Smooth muscle cell of trachea (primary cell): ENCODE measurements at places on chromosomes 3 and 15. TPM values are rescaled to one million over a fixed set of nuclear protein-coding genes. Genes with fewer than 3 reads are reported as not detected.

Gene CNTN6
- under 0.01 TPM in 1 of 2 replicates, not detected in the other for total RNA-seq

Gene RPL14
- 292 and 396 TPM in 2 replicates for total RNA-seq

Gene CLEC3B
- 12.1 and 32.3 TPM in 2 replicates for total RNA-seq

Gene ZIC1
- total RNA-seq: not detected in 2 replicates

Gene NME9
- total RNA-seq: 0.29 TPM in 1 of 2 replicates, not detected in the other
